ENCODE measurements at places on chromosomes 12 and 14. TPM values are rescaled to one million over a fixed set of nuclear protein-coding genes. Genes with fewer than 3 reads are reported as not detected.

GRCh38 chr12:41468341-41468740, 280.2 kb downstream of the PDZRN4 start:
- no peak for DNase-seq

DNA sequence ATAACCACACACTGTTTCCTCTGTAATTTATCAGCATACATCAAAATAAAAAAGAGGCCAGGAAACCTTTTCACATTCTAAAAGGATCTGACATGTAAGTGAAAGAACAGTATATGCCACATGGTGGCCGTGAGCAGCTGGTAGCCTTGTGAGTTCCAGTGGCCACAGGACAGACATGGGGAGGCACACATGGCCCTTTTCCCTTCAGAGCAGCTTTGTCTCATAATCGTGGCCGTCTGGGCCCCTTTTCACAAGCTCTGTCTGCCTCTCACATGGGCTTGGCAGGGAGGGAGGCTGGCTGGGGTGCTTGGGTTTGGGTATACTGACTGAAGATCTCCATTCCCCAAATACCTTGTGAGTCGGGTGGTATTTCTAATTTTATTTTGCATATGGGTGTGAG, 1.5 kb upstream of the ZDHHC22 start:
- DNase-seq, result no peak

- no peak for DNase-seq
Observed at GRCh38 chr14:91282954-91283645, 38.6 kb upstream of the GPR68 start.

The FAM234B gene
- polyA plus RNA-seq, result 4.0 TPM

The NGB gene
- not detected for polyA plus RNA-seq

GRCh38 chr12:1929985-1930802, 11.7 kb upstream of the CACNA2D4 start:
- DNase-seq, result no peak

DNA sequence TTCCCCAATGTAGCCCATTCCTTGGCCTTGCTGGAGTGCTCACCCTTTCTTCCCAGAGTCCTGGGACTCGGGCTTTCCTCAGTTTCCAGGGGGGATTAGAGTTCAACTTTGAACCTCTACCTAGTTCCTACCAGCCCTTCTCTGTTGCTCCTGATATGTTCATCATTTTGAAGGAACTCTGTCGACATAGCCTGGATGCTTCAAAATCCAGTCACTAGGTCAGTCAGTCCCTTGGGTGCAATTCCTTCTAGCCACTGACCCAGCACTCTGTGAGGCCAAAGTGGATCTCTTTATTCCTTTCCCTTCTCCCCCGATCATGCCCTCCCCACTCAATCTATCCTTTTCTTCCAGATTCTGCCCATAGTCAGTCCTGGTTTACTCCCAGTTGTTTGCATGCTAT, 72.3 kb upstream of the TMCC3 start:
- DNase-seq, result no peak

DNA sequence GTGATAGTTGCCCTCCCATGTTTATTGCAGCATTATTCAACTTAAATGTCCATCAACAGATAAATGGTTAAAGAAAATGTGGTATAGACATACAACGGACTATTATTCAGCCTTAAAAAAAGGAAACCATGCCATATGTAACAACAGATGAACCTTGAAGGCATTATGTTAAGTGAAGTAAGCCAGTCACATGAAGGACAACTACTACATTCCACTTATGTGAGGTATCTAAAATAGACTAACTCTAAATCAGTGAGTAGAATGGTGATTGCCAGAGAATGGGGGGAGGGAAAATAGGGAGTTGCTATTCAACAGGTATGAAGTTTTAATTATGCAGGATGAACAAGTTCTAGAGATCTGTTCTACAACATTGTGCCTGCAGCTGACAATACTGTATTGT, 10.1 kb downstream of the PCNX4 start:
- no peak for DNase-seq

The RNF212B gene
- 0.59 TPM for polyA plus RNA-seq

- DNase-seq, result no peak
Observed at GRCh38 chr12:120994059-120994458, 15.7 kb downstream of the HNF1A start.

DNA sequence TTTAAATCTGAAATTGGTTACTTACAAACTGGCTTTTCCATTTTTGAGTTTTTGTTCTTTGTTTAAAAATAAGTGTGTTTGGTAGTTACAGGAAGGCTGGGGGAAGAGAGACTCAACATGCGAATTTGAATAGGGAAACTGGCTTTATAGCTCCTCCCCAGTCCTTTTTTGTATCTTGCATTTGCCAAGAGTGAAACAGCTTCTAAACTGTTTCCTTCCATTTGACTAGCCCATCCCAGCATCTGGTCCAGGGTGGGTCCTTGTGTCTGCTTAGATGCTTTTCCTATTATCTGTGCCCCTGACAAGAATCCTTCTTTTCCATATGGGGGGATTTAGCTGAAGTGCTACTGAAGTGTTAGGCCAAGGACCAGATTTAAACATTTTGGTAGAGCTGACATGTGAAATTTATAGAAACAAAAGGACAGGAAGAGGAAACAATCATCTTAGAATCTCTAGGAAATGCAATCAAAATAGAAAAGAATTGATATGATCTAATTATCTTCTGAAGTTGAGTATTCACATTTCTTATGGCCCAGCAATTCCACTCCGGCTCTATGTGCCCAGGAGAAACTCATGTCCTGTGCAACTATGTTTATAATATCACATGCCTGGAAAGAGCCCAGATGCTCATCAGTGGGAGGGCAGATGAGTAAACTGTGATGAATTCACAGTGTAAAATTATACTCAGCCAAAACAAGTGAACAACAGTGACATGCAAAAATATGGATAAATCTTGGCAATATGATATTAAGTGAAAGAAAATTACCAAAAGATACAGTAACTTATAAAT, 7.4 kb downstream of the SMOC1 start:
- no peak for DNase-seq

GRCh38 chr12:49352351-49352750, 5.7 kb downstream of the DNAJC22 start:
- DNase-seq, result no peak

DNA sequence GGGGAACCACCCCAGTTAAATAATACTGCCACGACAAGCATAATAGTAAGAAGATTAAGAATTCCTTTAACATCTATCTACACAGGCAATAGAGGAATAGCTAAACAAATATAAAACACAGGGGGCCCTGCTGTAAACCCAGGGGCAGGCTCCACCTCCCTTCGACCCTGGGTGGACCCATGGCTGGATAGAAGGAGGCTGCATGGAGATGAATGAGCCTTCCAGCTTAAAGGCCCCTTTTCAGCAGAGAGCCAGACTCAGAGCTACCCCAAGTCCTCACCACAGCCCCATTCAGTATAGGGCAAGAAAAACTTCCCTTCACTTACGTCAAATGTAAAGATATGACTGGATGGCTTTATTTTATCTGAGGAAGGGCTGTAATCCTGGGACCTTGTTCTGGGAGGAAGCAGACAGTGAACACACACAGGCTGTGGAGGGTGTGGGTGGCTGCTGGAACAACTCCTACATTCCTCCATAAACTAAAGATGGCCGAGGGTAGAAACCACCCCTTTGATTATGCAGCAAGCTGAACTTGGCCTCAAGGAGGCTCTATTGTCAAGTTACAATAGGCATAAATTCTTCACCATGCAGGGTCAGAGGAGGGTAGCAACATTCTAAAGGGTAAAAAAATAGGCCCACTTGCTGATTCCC, 30.4 kb downstream of the NUAK1 start:
- DNase-seq, result no peak

All from forelimb muscle (tissue), 1 donor.